ENCODE measurements at places on chromosomes 11 and 22.

DNA sequence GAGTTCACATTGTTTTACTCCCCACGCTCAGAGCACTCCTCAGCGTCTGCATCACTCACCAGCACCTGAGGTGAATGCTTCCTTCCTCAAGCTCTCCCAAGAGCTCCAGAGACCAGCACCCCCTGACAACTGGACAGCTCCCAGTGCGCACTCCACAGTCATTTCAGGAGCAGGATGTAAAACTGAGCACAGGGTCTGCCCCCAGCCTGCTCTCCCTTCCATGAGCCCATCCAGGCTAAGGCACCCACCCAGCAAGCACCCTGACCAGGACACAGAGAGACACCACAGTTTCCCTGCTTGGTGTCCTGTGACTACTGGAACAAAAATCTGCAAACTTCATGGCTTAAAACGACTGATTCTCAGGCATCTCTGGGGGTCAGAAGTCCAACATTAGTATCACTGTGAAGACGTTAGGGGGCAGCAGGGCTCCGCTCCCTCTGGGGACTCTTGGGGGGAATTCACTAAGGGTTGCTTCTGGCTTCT is 3.3 kb downstream of the SCGB1D2 start:
- peak; percentile 14 for DNase-seq

DNA sequence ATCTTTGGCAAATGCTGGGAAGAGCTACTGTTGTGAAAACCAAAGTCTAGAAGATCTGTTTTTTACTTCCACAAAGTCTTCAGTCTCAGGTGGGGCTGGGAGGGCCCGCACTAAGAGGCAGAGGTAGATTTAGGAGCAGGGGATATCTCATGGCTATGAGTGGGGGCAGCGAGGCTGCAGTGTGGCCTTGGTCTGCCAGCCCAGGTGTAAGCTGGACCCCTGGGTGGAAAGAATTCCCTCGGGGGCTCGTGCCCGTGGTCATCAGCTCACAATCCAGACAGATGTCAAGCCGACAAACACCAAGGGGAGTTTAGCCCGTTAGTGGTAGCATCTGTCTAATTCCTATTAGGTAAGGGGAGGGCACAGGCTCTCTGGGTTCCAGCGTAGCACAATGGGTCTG is 9.0 kb downstream of the PKNOX2 start:
- no peak for DNase-seq

DNA sequence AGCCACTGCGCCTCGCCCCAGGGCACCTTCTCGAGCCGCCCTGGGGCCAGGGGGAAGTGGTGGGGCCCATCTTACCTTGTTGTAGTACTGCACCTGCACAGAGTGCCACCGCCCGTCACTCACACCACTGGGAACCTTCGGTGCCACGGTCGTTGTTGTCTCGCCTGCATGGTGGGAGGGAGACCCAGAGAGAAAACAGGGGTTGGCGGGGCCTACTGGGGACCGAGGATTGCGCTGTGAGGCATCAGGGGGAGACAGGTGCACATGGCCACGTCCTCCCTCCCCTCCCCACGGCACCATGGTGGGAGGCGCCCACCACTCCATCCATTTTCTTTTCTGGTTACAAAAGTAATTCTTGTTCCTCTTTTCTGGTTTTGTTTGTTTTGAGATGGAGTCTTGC is 97.8 kb downstream of the TRMU start:
- no peak for DNase-seq

DNA sequence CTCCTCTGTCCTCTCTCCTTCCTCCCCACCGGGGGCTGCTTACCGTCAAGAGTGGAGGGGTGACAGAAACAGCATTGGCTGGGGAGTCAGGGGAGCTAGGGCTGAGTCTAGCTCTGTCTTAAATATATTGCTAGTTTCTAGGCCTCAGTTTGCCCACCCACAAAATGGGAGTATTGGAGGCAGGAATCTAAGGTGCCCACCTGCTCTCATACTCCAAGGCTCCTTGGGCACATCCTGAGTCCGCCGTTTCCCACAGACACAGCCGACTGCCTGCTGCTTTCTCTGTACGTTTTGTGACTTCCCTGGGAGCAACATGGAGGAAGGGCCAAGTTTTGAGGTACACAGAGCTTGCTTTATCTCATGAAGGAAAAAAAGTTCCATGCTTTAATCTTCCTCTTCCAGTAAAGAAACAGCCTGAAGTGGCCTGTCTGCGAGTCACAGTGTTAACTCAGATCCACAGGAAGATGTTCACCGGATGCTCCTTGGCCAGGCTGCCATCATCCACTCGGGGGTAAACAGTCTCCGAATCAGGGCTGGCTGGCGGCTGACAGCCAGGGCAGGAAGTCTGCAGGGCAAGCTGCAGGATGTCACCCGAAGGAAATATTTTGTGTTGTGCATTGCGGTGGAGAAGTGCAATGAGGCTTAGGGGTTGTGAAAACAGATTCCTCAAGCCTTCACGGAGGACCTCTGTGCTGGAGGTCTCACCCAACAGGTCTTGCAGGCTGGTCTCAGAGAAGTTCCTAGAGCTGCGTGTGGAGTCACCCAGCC is 11.0 kb upstream of the CERK start:
- peak; percentile 54 for DNase-seq

GRCh38 chr11:95674657-95675358 is 114.8 kb downstream of the FAM76B start:
- DNase-seq, result no peak

DNA sequence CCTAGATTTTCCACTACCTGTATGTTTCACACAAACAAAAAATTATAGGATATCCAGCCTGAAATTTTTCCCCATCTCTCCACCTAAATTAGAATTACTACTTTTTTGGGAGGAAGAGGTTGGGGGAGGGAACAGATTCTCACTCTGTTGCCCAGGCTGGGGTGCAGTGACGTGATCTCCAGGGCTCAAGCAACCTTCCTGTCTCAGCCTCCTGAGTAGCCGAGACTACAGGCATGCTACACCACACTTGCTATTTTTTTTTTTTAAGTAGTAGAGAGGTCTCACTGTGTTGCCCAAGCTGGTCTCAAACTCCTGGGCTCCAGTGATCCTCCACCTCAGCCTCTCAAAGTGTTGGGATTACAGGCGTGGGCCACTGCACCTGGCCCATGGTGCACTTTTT is 9.5 kb downstream of the JAML start:
- no peak for DNase-seq

DNA sequence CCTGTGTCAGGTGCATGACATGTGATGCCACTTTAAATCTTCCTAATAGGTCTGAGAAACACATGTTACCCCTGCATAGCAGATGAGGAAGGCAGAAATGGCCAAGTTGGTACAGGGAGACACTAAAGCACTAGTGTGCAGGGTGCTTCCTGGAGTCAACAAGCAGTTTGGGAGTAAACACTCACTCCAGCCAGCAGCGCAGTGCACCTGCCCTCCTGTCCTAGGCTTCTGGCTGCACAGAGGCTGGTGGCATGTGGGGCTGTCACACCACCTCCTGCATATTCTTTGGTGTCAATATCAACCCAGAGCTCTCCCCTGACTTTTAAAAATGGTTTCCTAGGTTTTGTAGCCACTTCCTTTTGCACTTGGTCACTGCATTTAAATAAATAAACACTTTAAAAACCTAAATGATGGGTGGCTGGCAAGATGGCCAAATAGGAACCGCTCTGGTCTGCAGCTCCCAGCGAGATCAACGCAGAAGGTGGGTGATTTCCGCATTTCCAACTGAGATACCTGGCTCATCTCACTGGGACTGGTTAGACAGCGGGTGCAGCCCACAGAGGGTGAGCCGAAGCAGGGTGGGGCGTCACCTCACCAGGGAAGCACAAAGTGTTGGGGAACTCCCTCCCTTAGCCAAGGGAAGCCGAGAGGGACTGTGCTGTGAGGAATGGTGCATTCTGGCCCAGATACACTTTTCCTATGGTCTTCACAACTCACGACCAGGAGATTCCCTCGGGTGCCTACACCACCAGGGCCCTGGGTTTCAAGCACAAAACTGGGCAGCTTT is 33.5 kb downstream of the GAB4 start:
- no peak for DNase-seq

DNA sequence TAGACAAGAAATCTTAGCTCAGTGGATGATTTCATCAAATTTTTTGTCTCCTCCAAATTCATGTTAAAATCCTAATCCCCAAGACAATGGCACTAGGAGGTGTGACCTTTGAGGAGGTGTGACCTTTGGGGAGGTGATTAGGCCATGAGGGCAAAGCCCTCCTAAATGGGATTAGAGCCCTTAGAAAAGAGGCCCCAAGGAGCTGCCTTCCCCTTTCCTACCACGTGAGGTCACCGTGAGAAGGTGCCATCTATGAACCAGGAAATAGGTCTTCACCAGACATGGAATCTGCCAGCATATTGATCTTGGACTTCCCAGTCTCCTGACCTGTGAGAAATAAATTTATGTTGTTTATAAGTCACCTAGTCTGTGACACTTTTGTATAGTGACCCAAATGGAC is 138.7 kb downstream of the TRIM29 start:
- DNase-seq, result no peak

Measured in AG08395 (cell line).